ENCODE measurements at places on chromosomes 12 and 14.

- no peak for DNase-seq
Measured at GRCh38 chr12:47938093-47938492, 25.3 kb upstream of the TMEM106C start.

DNA sequence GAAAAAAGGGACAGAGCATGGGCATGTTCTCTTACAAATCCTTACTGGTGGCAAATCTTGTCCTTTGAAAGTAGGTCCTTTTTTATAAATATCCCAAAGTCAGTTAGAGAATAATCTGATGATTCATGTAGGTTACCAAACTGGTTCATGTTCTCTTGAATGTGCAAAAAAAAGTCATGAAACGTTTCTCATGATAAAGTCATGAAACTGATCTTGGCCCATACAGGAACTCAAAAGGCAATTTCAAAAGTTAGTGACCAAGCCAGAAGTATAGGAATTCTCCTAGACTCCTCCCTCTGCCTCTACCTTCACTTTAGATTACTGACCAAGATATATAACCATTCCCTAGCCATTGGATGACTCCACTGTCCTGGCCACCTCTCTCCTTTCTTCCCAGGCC is 27.3 kb upstream of the SPTSSA start:
- no peak for DNase-seq

- DNase-seq: no peak
Measured at GRCh38 chr14:29687866-29688265, 239.8 kb downstream of the PRKD1 start.

DNA sequence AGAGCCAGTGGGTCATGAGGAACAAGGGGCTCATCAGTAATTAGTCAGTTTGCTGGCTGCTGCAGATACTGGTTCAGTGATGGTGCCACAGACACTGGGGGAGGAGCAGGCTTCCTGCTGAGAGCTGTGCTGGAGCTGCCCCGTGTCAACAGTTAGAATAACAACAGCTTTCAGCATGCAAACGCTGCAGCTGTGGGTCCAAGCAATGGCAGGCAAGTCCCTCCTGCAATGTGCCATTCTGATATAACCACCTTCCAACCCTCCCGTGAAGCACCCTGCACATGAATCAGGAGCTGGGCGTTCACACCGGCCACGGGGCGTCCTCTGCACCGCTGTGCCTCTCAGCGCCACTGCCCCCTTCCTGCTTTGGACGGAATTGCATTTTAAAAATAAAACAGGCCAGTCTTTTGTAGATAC is 258.4 kb upstream of the SFSWAP start:
- no peak for DNase-seq

DNA sequence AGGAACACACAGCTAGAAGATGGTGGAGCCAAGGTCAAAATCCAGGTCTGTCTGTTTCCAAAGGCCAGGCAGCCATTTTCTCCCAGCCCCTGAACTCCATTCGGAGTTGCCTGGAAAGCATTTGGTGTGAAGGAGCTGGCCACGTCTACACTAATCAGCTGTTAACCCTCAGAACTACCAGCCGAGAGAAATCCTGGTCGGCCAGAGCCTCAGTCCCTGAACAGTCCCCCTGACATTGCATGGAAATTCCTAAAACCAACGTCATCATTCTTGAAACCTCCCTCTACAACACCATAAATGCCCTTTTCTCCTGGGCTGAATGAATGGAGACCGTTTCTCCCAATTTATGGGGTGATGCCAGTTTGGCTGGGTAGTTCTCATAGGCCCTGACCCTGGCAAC is 245.6 kb downstream of the SLC41A2 start:
- no peak for DNase-seq

- no peak for DNase-seq
Measured at GRCh38 chr12:77387214-77387613, 321.8 kb upstream of the E2F7 start.

GRCh38 chr12:54625598-54625997 is 9.1 kb downstream of the LACRT start:
- no peak for DNase-seq

- no peak for DNase-seq
Measured at GRCh38 chr12:68621472-68622081, 10.9 kb downstream of the RAP1B start.

- no peak for DNase-seq
Measured at GRCh38 chr14:87613881-87614280, 379.1 kb downstream of the GALC start.

DNA sequence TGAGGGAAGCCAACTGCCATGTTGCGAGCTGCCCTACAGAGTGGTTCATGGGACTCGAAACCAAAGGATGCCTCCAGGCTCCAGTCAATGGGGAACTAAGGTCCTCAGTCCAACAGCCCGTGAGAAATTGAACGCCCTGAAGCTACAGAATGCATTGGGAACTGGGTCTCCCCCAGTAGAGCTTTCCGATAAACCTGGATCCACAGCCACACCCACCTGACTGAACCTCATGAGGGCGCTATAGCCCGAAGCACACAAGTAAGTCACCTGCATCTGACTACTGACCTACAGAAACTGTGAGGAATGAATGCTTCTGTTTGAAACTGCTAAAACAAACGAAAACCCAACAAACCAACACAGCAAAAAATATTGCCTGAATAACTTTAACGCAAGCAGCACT is 1297.7 kb downstream of the AACS start:
- no peak for DNase-seq

GRCh38 chr12:26379777-26380467 is 184.5 kb downstream of the SSPN start:
- DNase-seq: no peak

DNA sequence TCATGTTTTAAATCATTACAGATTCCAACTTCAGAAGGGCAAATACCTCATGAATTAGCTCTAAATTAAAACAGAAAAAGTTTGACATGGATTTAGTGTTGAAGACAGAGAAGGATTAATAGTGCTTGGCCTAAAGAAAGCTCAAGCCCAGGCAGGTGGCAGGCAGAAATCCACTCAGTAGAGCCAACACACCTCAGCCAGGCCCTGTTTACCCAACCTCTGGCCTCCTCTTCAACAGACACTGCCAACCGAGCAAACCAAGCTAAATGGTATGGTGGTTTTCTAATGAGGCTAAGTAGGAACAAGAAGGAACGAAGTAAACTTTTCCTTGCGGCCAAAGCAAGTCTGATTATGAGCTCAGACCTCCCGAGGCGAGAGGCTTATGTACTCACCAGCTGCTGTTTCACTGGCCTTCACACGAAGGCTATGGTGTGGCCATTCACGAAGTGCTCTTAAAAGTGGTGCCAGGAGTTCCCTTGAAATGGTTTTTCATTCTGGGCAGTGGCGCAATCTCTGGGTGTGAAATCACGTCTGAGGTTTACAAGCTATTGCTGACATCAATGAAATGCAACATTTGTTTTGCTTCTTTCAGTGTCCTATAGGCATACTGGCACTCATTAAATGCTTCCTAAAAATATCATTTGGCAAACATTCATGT is 124.1 kb upstream of the LGR5 start:
- no peak for DNase-seq

- no peak for DNase-seq
Measured at GRCh38 chr12:46304070-46304469, 35.2 kb upstream of the SLC38A1 start.

DNA sequence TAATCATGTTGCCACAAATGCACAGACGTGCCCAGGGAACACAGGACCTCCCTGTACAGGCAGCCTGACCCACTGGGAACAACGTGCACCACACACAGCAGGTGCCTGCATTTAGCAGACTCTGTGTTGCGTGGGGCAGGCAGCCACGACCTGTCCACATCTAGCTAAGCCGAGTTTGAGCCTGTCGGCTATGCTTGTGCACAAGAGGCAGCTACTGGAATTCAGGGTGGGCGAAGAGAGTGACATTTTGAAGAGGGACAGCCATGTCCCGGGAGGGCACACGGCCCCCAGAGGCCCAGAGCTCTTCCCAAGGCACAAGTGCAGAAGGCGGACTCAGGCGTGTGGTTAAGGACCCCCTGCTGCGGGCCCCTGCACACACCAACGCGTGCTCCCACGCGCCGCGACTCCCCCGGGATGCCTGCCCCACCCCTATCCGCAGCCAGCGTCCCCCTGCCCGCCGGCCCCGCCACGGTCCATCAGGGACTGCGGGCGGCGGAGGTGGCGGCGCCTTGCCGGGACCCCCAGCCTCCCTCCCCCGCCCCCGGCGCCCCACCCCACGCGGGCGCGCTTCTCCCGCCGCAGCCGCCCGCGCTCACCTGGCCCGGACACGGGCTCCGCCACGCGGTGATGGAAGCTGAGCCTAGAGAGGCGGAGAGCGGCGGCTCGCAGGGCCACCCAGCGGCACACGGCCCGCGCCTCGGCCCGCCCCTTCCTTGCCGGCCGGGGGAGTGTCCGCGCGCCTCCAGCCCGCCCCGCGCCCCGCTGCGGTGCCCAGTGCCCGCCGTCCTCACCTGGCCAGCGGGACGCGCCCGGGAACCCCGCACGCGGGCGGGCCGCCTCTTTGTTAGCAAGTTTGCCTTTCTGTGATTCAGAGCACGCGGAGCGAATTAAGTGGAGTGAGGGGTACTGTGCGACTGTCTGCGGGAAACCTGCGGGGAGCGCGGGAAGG is 125.3 kb upstream of the PRMT8 start:
- no peak for DNase-seq

DNA sequence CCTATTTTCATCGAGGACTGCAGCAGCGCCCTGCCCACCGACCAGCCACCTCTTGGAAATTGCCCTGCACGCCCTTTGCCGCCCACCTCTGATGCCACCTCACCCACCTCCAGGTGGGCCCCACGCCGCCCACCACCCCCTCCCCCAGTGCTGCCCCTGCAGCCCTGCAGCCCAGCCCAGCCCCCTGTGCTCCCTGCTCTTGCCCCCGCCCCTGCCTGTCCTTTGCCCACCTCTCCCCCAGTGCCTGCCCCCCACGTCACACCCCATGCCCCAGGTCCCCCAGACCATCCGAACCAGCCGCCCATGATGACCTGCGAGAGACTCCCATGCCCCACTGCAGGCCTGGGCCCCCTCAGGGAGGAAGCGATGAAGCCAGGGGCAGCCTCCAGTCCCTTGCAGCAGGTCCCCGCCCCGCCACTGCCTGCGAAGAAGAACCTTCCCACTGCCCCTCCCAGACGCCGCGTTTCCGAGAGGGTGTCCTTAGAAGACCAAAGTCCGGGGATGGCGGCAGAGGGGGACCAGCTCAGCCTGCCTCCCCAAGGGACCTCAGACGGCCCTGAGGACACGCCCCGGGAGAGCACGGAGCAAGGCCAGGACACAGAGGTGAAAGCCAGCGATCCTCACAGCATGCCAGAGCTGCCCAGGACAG is 96.5 kb downstream of the LGMN start:
- DNase-seq: peak; percentile 40

DNA sequence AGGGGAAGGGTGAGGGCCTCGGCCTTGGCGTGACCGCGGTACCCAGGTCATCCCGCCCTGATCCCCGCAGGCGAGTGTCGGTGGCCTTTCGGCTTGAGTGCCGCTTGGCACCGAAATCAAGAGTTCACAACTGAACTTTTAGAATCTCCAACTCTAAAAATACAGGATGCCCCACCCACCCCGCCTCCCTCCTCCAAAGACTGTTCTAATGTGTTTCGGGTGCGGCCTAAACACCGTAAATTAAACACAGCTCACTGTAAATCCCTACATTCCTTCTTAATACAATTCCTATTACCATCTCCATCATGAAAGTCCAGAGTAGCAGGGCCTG is 11.4 kb downstream of the SCNN1A start:
- no peak for DNase-seq

GRCh38 chr12:48993787-48994186 is 5.4 kb downstream of the DDN start:
- DNase-seq: no peak

GRCh38 chr12:77591959-77592743 is 238.5 kb upstream of the NAV3 start:
- DNase-seq: no peak

DNA sequence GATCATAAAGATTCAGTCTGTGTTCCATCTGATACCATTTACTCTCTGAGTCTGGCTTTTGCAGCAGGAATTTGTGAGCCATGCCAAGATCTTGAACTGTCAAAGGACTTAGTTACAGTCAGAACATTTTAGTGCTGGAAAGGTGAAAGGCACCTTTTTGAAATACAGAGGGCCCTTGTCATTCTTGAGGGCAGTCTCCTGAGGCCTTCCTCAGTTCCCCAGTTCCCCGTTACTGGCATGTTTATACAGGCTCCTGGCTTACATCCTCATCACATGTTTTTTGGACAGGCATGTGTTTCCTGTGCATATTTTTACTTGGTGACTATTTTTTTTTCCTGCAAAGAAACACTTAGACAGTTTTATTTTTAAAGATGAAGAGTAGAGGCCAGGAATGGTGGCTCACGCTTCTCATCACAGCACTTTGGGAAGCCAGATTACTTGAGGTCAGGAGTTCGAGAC is 21.0 kb downstream of the CFAP54 start:
- no peak for DNase-seq
